ENCODE measurements at places on chromosomes 1 and 21.

GRCh38 chr1:22039594-22040285 is 12.8 kb upstream of the CDC42 start:
- peak; percentile 71 for DNase-seq

GRCh38 chr1:62176597-62177312 is 17.9 kb upstream of the L1TD1 start:
- no peak for DNase-seq

- DNase-seq, result no peak
Measured at GRCh38 chr1:28309702-28310101, 19.1 kb upstream of the MED18 start.

DNA sequence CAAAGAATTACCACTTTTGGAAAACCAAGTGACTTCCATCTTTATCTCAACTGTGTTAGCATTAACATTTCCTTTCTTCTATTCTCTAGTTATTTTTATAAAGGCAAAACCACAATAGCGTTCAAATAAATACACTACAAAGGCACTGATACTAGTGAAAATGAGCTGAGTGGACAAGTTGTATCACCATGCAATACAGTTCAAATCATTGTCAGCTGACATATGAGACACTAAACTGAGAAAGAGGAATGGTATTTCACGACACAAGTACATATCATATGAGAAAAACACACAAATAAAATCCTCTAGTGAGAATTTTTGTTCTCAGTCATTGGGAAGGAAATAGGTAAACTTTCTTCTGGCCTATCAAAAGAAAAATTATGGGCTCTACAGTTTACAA is 26.2 kb downstream of the ENAH start:
- DNase-seq, result no peak

GRCh38 chr21:19236209-19236608 is 832.6 kb upstream of the TMPRSS15 start:
- no peak for DNase-seq

DNA sequence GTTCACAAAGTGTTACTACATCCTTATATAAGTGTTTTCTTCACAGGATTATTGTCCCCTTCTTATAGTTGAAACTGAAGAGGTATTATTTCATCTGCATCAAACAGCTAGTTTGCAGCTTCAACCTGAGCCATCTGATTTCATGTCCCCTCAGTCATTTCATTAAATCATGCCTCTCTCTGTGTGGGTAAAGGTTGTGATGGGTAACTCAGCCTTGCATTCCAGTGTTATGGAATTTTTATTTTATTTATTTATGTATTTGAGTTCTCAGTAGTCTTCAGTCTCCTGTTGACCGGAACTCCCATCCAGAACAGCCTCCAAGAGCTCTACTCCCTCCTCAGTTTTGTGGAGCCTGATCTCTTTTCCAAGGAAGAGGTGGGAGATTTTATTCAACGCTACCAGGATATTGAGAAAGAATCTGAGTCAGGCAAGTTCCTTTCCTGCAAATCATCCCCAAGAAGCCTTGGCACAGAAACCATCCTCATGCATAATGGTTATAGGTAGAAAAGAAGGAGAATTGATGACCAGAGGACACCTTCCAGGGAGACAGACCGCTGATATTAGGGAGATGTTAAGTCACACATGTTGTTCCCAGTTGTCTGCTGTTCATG is 21.8 kb downstream of the CHD1L start:
- no peak for DNase-seq

DNA sequence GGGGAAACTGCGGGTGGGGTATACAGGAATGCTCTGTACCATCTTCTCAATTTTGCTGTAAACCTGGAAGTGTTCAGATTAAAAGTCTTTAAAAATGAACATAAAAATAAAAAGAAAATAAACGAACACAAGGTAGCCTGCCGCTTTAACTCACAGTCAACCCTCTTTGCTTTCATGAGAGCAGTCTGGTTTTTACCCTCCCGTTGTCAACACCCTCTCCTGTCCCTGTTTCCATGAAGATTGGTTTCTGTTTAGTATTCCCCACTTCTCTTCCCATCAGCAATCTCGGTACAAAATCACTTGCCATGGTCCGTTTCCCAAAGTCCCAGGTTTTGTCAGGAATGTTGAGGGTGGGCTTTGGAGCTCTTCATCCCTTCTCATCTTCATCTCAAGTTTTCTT is 28.8 kb downstream of the MT1HL1 start:
- DNase-seq, result no peak

DNA sequence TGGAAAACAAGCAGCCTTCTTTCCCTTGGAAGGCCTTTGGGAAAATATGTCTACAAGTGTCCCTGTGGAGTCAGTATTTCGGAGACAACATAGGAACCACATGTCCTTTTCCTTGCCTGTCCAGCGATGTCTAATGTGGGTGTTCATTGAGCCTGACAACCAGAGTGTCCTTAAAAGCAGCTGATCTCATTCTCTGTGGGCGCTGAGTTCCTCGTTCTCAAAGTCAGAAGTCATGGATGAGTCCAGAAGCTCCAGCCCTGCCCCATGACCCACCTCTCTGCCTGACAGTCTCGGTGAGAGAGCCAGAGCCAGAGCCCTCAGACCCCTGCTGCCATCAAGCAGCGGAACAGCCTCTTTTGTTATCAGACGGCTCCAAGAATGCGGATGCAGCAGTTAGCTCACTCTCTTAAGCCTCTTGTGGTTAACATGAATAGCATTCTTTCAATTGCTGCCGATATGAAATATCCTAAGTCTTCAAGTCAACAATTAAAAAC is 329.2 kb downstream of the TGFB2 start:
- DNase-seq, result no peak

GRCh38 chr1:226690460-226690982 is 48.6 kb downstream of the ITPKB start:
- DNase-seq, result no peak

Measured in germinal center (tissue), 1 donor.